Stimulated activated CD4-positive, alpha-beta T cell treated with anti-CD3 and anti-CD28 coated beads, TNF-alpha, amount 100 ng/mL, for 1 hour (primary cell): ENCODE measurements at places on chromosomes 6 and 20.

DNA sequence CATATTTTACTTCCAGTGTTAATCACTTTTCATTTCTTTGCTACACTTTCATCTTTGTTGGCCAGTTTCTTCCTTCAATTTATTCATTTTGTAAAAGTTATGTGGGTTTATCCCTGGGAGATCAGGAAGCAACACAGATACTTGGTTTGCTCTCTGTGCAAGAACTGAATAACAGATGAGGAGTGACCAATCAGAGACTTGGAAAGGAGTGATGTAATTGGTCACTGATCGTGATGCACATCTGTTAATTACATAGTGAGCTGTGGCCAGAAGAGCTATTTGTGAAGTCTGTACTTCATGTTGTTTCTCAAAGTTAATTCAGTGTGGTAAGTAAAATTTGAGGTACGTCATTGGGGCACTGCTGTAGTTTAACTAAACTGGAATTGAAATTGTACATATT is 21.3 kb downstream of the ANKRD6 start:
- no peak for DNase-seq

- no peak for DNase-seq
These were observed 118.3 kb downstream of the KCNQ5 start for GRCh38 chr6:72740135-72740534.

DNA sequence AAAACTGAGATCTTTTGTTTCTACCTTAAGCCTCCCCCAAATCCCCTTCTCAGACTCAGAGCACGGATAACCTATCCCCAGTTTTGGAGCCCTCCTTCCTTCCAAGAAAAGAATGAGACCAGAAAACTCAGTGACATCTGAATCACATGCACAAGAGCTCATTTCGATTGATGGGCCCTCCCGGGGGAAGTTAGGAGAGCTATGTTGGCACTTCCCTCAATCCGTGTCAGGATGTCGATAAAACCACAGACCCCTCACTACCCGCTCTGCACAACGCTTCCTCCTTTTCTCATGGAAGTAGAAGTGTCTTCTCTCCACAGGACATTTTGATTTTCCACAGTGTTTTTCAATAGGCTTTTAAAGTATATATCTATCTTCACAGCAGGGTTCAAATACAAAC is 332.4 kb downstream of the HACE1 start:
- no peak for DNase-seq

DNA sequence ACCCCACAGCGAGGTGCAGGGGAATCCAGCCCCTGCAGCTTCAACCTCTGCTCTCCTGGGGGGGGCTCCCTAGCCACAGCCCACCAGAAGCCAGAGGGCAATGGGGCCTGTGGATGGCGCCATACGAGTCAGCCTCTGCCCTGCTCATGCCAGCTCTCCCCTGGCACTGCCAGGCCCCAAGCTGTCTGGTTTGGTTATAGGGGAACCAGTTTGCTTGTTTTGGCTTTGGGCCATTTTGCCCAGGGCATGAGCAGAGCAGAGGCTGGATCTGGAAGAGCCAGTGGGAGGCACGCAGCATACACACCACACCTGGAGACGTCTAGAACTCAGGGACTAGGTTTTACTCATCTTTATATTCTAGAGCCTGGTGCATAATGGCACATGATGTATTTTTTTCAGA is 66.7 kb upstream of the SLC22A16 start:
- DNase-seq, result no peak

GRCh38 chr20:49100972-49101371 is 54.9 kb downstream of the CSE1L start:
- no peak for DNase-seq

DNA sequence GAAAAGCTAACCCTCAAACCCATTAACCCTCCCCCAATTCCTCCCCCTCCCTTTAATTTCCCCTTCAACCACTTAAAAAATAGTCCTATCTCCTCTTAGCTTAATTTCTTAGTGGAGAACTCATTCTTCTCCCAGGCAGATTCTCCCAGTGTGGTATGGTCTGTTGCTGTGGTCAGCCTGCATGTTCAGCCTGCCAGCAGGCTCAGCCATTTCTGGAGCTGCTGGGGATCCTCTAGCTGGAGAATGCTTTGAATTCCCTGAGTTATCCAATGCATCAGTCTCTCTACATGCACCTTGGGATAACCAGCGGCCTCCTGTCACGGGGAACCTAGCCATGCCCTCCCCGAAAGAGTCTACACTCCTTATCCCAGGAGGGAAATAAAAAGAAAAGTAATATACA is 375.4 kb upstream of the RSPO3 start:
- no peak for DNase-seq

DNA sequence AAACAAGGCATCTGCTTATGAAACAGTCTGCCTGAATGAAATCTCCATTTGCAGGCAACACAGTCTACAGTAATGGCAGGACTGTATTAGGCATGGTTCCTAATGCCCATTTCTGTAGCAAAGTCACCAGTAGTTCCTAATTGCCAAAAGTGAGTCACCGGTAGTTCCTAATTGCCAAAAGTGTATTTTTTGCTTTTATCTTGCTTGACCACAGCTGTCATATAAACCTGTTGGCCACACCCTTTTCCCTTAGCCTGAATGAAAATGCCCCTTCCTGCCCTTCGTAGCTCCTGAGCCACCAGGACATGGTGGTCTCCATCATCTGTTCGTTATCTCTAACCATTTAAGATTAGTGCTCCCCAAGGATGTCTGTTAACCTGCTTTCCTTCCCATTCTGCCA is 34.5 kb downstream of the MTHFD1L start:
- DNase-seq, result no peak
